ENCODE measurements at places on chromosomes 11 and 22.
A peak's percentile ranks its signal among the peaks of the same experiment; 100 is the strongest.

DNA sequence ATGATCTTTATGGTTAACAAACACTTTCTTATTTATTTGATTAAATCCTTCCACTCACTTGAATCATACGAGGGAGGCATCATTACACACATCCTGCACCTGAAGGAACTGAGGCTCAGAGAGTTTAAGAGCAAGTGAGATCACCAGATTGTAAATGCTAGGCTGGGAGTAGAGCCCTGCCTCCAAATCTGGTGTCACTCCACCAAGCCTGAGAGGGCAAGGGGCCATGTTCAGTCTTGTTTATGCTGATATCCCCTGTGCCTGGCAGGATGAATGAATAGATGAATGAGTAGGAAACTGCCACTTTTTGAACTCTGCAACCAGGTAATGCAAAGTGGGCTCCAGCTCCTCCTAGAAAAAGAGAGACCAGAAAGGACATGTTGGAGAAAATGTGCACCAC lies 59.1 kb downstream of the RASSF10 start:
- no peak for DNase-seq

GRCh38 chr22:33300165-33300564 lies 242.0 kb upstream of the SYN3 start:
- no peak for DNase-seq

- DNase-seq = no peak
These were observed 3.0 kb downstream of the CRYBA4 start for GRCh38 chr22:26624803-26625202.

DNA sequence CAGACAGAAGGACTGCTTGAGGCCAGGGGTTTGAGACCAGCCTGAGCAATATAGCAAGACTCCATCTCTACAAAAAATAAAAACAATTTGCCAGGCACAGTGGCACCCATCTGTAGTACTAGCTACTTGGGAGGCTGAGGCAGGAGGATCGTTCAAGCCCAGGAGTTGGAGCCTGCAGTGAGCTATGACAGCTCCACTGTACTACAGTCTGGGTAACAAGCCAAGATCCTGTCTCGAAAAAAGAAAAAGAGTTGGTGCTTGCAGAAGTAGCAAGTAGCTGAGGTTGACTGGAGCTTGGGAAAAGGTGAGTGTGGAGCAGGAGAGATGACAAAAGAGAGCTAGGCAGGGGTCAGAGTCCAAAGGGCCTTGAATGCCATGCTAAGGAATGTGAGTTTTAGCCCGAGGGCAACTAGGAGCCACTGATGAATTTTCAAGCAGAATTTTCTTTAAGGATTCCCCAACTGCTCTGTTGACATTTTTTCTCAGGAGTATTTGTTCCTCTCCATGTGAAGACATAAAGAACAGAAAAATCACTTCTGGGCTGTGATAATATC lies 3.1 kb downstream of the AP1B1 start:
- DNase-seq = no peak

GRCh38 chr11:120837696-120838095 lies 186.2 kb upstream of the TBCEL start:
- DNase-seq = no peak

DNA sequence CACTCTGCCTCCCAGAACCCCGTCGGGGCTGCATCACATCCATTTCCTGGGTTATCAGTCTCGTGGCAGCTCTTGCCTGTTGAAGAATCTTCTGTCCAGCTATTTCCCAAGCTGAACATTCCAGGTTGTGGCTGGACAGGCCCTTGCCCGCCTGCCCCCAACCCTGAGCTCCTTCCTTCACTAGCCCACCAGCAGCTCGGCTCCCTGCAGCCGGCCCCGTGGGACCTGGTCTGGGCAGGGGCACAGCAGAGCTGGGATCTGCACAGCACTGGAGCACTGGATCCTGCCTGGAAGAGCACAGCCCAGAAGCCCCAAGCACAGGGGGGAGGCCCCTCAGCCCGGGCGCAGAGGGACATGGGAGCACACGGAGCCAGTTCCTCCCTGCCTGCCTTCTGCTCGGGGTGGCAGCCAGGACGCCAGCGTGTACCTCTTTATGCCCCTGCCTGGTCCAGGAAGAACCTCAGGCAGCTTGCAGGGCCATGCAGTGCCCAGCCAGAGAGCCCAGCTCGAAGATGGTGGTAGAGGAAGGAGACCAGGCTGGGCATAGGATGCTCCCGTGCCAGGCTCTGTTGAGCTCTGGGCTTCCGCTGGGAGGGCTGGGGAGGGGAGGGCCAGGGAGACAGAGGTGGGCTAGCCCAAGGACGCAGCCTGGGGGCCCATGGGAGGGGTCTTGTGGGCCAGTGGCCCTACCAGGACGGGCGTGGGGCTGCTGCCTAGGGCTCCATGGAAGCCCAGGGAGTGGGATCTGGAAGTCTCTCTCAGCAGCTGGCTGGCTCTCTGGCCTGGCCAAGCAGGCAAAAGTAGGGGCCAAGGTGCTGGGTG lies 16.6 kb upstream of the GNB1L start:
- DNase-seq = no peak

- no peak for DNase-seq
These were observed at the start of gene CLTCL1 for GRCh38 chr22:19291580-19292457. Gene CLTCL1 (minus strand): TSS chr22:19291719. CDS start chr22:19291641, 78 bp downstream.

GRCh38 chr11:76269247-76269646 lies 62.9 kb upstream of the WNT11 start:
- no peak for DNase-seq

DNA sequence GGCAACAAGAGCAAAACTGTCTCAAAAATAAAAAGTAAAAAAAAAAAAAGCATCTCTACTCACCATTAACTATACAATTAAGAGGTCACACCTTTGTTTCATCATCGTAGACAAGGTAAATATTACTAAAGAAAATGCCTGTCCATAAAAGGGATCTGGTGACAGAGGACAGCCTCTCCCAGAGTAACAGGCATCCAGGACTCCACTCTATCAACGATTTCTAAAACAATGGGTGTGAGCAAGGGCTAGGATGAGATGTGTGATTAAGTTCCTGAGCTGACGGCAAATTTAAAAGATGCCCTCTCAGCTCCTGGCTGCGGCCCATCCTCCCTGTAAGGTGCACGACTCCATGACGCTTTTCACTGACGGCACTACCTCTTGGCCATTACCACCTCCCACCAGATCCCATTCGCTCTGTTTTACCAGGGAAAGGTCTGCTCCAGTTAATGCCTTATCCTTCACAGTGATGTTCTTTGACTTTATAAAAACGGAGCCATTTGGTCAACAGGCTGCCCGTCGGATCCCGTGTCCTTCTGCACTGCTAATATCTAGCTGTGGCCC lies 2.3 kb upstream of the TMEM45B start:
- no peak for DNase-seq

DNA sequence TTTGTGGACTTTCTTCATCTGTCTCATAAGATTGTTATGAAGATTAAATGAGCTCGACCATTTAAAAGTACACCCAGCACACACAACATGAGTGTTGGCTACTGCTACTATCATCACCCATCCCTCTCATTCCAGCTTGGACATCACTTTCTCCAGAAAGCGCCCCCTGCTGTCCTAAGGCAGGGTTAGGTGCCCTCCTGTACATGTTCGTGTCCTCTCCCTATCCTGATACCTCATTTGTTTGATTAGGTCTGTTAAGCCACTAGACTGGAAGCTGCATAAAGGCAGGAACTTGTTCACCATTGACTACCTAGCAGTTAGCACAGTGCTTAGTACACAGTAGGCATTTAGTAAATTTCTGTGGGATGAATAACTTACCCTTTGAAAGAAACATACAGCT lies 85.5 kb downstream of the ENTHD1 start:
- DNase-seq = no peak

DNA sequence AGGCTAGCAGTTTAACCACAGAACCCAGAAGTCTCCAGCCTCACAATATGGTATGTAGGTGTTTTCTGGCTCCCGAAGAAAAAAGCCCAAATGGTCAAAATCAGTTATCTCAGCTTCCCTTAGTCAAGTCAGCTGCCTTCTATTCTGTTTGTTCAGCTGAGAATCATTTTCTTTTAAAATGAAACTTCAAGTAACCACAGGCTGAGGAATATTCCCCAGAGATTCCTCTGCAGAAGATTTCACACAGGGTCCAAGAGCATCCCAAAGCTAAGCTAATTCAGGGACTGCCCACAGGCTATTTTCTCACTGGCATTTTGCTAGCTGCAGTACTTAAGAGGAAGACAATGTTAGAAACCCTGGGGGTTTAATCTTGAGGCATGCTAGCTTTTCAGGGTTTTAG lies 977.0 kb upstream of the CHORDC1 start:
- DNase-seq = no peak

DNA sequence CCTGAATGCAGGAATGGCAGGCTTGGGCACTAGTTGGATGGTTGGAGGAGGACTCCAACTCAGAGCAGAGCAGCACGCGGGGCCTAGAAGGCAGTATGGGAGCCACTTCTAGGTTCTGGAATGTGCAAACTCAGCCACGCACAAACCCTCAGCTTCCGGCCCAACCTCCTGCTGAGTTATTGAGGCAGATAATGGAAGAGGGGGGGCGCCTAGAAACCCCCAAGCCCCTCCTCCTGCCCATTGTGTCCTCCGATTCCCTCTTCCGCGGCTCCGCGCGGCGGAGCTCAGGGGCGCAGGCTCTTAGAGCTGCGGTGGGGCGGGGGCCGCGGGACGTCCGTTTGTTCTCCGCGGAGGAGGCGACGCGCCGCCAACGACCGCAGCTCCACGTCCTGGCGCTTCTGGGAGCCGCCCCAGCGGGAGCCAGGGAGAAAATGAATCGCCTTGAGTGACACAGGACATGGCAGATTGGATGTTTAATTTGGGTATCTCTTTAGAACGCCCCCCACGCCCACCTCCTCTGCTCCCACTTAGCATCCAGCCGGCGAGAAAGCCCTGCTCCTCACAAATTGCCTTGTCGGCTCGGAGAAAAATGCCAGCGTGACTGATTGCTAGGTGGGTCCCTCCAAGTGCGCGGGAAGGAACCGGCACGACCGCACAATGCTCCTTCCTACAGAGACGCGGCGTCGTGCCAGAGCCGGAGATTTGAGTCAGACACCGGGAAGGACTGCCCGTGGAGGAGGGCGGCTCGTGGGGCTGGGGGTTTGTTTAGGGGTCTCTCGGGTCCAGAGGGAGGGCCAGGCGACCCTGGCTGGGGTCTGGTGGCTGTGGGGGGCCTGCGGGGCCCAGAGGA lies 144.6 kb downstream of the NECTIN1 start:
- peak; percentile 57 for DNase-seq

- no peak for DNase-seq
These were observed 48.5 kb upstream of the SOX6 start for GRCh38 chr11:16404781-16405285.

DNA sequence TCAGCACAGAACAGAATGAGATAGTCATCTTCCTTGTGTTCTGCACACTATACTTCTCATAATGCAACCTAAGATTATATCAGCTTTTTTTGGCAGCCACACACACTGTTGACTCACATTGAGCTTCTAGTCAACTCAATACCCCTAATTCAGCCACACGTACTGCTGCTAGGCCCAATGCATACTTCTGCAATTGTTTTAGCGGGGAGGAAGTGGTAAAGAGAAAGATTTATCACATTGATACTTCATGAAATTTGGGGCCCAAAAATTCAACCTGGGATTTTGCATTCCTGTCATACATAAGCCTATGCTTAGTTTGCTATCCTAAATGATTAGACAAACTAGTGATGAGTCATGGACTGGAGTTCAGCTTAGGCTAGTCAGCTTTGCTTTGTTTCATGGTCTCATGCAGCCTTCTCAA lies 8.6 kb upstream of the UPB1 start:
- DNase-seq = peak; percentile 74

DNA sequence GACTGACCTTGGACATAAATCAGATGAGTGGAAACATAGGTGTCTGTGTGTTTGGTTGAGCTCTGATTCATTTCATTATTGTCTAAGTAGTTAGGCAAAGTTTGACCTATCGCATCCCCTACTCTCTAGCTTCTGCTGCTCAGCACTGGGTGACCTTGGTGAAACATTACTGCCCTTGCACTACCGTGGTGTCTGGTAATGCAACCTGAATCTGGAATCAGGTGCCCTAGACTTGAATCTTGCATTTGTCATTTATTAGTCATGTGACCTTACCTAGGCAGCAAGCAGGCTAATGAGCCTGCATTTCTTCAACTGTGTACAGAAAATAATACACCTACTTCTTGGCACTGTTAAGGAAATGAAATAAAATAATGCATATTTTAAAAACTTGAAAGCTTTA lies 242.3 kb upstream of the BLID start:
- DNase-seq = no peak

- no peak for DNase-seq
These were observed 834 bp upstream of the FADS1 start for GRCh38 chr11:61817471-61818202.

DNA sequence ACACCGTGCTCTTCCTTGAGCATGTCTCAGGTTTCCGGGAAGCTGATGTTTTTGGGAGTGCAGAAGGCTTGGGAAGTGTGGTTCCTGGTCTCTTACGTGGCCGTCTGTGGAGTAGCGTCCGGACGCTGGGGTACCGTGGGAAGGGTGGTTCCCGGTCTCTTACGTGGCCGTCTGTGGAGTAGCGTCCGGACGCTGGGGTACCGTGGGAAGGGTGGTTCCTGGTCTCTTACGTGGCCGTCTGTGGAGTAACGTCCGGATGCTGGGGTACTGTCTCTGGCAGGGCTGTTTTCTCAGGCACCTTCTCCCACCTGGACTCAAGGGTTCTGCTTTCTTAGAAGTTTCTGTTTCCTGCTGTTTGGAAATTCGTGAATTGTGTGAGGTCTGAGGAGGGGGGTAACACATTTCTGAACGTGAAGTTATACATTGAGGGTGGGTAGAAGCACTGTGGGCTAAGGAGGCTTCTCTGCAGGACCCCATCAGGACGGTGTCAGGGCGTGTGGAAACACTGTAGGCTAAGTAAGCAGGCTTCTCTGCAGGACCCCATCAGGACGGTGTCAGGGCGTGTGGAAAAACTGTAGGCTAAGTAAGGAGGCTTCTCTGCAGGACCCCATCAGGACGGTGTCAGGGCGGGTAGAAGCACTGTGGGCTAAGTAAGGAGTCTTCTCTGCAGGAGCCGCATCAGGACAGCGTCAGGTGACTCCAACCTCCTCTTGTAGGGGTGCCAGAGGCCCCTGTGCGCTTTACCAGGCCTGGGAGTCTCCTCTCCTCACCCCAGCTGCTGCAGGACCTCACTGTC lies 5.3 kb upstream of the IFITM3 start:
- no peak for DNase-seq

All from HS-27A (cell line).